ENCODE measurements at places on chromosomes 7 and 10.

DNA sequence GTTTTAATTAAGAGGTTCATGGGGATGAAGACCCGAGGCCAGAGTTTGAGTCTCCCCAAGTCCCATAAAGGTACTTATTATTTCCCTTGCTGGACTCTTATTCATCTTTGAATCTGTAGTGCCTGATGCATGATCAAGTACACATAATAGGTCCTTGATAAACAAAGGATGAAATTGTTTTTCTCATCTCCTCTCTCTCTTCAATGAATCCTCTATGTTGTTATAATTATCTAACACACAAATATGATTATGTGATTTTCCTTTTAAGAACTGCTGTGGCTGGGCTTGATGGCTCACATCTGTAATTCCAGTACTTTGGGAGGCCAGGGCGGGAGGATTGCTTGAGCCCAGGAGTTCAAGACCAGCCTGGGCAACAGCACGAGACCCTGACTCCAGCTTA lies 117.7 kb downstream of the BAMBI start:
- no peak for DNase-seq

DNA sequence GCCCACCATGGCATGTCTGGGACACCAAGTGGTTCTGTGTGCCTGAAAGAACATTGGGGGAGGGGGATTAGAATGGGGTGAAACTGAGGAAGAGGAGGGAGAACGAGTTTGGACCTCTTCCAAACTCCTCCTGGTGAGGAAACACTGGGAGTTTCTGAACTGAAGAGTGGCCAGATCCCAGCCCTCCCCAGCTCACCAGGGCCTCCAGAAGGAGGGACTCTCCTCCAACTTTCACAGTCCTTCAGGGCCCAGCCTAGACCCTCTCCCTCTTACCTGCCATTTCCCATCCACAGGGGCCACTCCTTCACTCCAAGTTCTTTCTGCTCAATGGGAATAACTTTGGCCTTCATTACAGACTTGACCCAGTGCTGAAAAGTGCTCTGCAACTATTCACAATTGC lies 132.0 kb upstream of the FOXK1 start:
- DNase-seq, result no peak

- DNase-seq, result no peak
These were observed 157.4 kb downstream of the SKIDA1 start for GRCh38 chr10:21368022-21368582.

DNA sequence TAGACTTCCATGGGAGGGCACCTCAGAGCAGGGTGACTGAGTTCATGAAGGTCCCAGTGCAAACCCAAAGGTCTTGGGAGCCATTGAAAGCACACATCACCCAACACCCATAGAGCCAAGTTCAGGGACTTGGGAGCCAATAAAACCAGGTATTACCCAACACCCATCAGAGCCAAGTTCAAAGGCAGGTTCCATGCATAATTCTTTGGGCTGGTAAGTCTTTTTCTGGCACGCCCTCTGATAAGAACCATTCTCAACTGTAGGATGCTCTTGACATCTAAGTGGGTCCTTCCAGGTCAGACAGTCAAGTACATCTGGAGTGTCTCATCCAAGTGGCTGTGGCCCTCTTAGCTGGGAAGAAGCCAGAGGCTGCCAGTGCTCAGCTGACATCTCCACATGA lies 63.2 kb downstream of the EBF3 start:
- DNase-seq, result no peak

DNA sequence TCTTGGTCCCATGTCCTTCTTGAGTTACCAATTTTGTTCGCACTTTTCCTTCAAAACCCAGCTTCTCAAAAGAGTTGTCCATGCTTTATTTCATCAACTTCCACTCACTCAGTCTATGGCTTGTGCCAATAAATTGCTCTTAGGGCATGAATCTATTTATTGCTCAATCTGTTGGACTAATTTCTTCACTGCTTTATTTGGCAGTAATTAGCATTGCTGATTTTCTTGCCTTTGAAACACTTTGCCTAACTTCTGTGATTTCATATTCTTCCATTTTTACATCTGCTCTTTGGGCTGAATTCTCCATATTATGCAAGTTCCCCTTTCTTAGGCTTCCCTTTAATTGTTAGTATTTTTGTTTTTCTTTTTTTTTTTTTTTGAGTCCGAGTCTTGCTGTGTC lies 16.8 kb downstream of the DLD start:
- no peak for DNase-seq

Measured in T-helper 2 cell (primary cell).